ENCODE measurements at places on chromosomes 1 and 21. TPM values are rescaled to one million over a fixed set of nuclear protein-coding genes. Genes with fewer than 3 reads are reported as not detected.

Gene FRRS1
- 0.44 TPM for total RNA-seq

Gene HJV
- total RNA-seq, result not detected

Gene CFH
- 0.21 TPM for total RNA-seq

Gene UQCRH
- total RNA-seq, result 130 TPM

Gene PAPPA2
- total RNA-seq, result 0.05 TPM

Gene URB2
- 11.2 TPM for total RNA-seq

Gene GJA8
- not detected for total RNA-seq

Gene ALDH4A1
- 2.5 TPM for total RNA-seq

Gene NPHS2
- not detected for total RNA-seq

Gene KCNE2
- total RNA-seq, result not detected

Gene KCNH1
- total RNA-seq, result not detected

Gene GNPAT
- 38.6 TPM for total RNA-seq

Gene PAFAH2
- total RNA-seq, result 25.4 TPM

Gene LRRC3
- 0.91 TPM for total RNA-seq

Gene LMX1A
- total RNA-seq, result not detected

Gene CITED4
- 24.3 TPM for total RNA-seq

Gene PFDN2
- total RNA-seq, result 41.4 TPM

Gene ELAPOR1
- 7.0 TPM for total RNA-seq

Gene ECE1
- total RNA-seq, result 53.6 TPM

Gene NT5C1A
- 0.71 TPM for total RNA-seq

Gene BRDT
- total RNA-seq, result not detected

Gene AADACL3
- not detected for total RNA-seq

Gene REG4
- 18.1 TPM for total RNA-seq

Gene KLHDC8A
- not detected for total RNA-seq

Gene SPRR1B
- not detected for total RNA-seq

Gene SPRR2E
- not detected for total RNA-seq
